ENCODE measurements at places on chromosomes 6 and 20. TPM values are rescaled to one million over a fixed set of nuclear protein-coding genes. Genes with fewer than 3 reads are reported as not detected.
A peak's percentile ranks its signal among the peaks of the same experiment; 100 is the strongest.

DNA sequence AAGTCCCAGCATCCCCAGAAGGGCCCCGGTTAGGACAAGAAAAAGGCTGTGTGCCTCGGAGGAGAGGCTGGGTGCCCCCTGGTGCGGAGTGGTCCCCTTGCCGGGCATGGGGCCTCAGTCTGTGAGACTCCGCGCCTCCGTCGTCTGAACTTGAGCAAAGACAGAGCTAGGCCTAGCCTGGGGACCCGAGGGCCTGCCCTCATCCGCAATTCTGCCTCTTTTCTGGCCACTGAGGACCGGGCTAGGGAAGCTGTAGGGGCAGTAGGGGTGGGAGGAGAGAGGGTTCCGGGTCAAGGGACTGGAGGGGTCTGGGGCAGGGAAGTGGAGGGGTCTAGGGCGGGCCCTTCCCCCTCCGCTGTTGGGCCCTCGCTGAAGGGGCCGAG lies 550 bp upstream of the HSPA12B start:
- no peak overlapping the region for H3K4me3 ChIP-seq
- peaks cover 20% of the 10 kb centered on the region for H3K4me1 ChIP-seq
- H3K27me3 ChIP-seq: no peaks in the 10 kb centered on the region
- no peak overlapping the region for H3K27ac ChIP-seq

SNRPB2 gene
- total RNA-seq: 11.9 TPM

- peak overlapping the region; percentile 35 for H3K27ac ChIP-seq
- H3K4me1 ChIP-seq: no peaks in the 10 kb centered on the region
- H3K4me3 ChIP-seq: no peak overlapping the region
Observed at GRCh38 chr20:43681468-43681942, 14.6 kb downstream of the MYBL2 start.

GRCh38 chr20:48142516-48142773 lies 357.2 kb upstream of the SULF2 start:
- no peaks in the 10 kb centered on the region for H3K27me3 ChIP-seq
- no peaks in the 10 kb centered on the region for H3K4me1 ChIP-seq
- no peak for DNase-seq
- no peaks in the 10 kb centered on the region for H3K36me3 ChIP-seq

LPA gene
- total RNA-seq: 1.7 TPM

RGS19 gene
- total RNA-seq: 5.5 TPM

DNA sequence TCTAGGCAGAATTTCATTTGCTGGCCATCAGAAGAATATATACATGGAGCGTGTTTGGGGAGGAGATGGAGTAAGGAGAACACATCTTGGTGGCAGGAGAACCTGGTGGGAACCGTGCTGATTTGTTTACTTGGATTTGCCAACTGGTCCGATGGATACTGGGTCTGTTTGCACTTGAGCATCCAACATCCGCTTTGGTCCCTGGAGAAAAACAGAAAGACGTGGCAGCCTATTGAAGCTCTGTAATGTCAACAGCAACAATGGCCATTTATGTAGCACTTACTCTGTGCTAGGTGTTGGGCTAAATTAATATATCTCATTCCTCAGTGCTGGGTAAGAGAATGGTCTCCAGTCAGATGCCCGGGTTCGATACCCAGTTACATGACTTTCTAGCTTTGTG lies 125.6 kb downstream of the BCAS1 start:
- no peak overlapping the region for H3K27ac ChIP-seq
- DNase-seq: no peak
- no peak overlapping the region for H3K4me3 ChIP-seq
- no peaks in the 10 kb centered on the region for H3K36me3 ChIP-seq

BHLHE23 gene
- not detected for total RNA-seq

DNA sequence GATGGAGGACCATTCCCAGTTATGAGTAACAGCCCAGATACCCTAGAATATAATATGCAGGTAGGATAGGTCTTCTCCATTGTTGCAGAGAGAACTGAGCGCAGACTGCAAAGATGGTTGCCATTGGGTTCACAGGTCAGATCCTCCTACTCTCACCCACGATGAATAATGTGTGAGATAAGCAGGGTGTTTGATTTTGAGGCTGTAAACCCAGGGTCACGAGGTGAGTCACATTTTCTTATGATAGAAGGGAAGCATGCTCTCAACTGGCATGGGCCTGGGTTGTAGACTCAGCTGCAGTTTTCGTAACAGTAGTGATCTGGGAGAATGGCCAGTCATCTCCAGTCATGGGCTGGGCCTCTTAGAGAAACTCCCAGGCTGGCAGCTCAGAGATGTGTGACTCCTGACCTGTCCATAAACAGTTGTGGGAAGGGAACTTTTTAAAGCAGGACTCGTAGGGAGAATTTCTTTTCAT lies 74.2 kb downstream of the CD164 start:
- peak; percentile 69 for DNase-seq
- H3K27ac ChIP-seq: peak overlapping the region; percentile 33
- H3K36me3 ChIP-seq: no peaks in the 10 kb centered on the region

GRCh38 chr6:144737998-144738397 lies 452.9 kb downstream of the UTRN start:
- no peaks in the 10 kb centered on the region for H3K4me1 ChIP-seq
- DNase-seq: no peak
- H3K4me3 ChIP-seq: no peak overlapping the region
- peaks cover 8% of the 10 kb centered on the region for H3K36me3 ChIP-seq

- H3K4me3 ChIP-seq: peak overlapping the region; percentile 90
- peaks cover 4% of the 10 kb centered on the region for H3K4me1 ChIP-seq
- DNase-seq: peak; percentile 96
- no peaks in the 10 kb centered on the region for H3K27me3 ChIP-seq
- H3K36me3 ChIP-seq: no peaks in the 10 kb centered on the region
- peak overlapping the region; percentile 95 for H3K27ac ChIP-seq
Observed at GRCh38 chr6:13574149-13574570, 241 bp upstream of the SIRT5 start.

DNA sequence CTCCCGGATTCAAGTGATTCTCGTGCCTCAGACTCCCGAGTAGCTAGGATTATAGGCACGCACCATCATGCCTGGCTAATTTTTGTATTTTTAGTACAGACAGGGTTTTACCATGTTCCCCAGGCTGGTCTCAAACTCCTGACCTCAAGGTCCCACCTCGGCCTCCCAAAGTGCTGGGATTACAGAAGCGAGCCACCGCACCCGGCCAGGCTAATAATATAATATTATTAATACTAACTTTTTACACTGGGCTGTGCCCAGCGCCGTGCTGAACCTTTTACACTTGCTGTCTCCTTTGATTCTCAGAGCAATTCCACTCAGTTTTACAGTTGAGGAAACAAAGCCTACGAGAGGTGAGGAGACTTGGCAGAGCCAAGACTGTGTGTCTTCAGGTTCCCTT lies 2.3 kb upstream of the TGM3 start:
- no peaks in the 10 kb centered on the region for H3K36me3 ChIP-seq
- H3K27me3 ChIP-seq: no peaks in the 10 kb centered on the region
- no peaks in the 10 kb centered on the region for H3K4me1 ChIP-seq
- no peak overlapping the region for H3K4me3 ChIP-seq
- peak; percentile 27 for DNase-seq

DNA sequence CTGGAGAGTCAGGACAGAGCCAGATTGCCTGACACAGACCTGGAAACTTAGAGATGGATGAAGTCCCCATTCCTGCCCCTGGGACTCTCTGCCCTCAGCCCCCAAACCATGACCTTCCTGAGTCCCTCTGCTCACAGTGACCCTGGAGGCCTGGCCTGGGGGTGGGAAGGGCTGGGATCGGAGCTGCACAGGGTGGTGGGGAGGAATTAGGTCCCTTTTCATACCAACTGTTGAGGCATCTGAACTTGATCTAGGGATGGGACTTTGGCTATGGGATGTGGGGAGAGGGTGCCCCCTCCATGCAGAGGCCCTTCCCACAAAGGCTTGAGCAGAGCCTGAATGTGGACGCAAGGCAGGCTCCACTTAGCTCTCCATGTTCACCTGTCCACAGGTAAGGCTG lies 144.1 kb downstream of the MRPL14 start:
- H3K27me3 ChIP-seq: no peaks in the 10 kb centered on the region
- no peak overlapping the region for H3K27ac ChIP-seq
- no peaks in the 10 kb centered on the region for H3K4me1 ChIP-seq
- no peaks in the 10 kb centered on the region for H3K36me3 ChIP-seq
- H3K4me3 ChIP-seq: no peak overlapping the region
- DNase-seq: peak; percentile 17

MICA gene
- total RNA-seq: 21.0 TPM

GUCA1A gene
- not detected for total RNA-seq

- no peaks in the 10 kb centered on the region for H3K36me3 ChIP-seq
- no peak overlapping the region for H3K4me3 ChIP-seq
- no peak for DNase-seq
- H3K4me1 ChIP-seq: no peaks in the 10 kb centered on the region
- H3K27me3 ChIP-seq: no peaks in the 10 kb centered on the region
- peak overlapping the region; percentile 72 for H3K27ac ChIP-seq
Observed at GRCh38 chr6:25006565-25007001, 70.8 kb upstream of the RIPOR2 start.

All from Peyer's patch (tissue), 4 donors.